HFFc6 (cell line): ENCODE measurements at places on chromosomes 1 and 21. TPM values are rescaled to one million over a fixed set of nuclear protein-coding genes. Genes with fewer than 3 reads are reported as not detected.

GRCh38 chr1:63621075-63621474 lies 27.9 kb downstream of the PGM1 start:
- DNase-seq = no peak

DNA sequence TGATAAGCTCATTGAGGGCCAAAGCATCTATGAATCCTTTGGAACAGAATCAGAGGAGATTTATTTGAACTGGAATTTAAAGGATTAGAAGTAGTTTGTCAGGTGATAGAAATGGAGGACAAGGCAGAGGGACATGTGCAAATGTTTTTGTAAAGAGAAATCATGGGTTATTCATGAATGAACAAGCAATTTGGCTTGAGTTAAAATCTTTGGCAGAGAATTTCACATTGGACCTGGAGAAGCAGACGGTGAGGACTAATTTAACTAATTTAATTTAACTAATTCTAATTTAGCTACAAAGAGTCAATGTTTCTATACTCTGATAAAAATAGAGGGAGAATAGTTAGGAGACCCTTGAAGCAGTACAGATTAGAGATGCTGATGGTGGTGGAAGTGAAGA lies 36.3 kb downstream of the SNX7 start:
- no peak for DNase-seq

DNA sequence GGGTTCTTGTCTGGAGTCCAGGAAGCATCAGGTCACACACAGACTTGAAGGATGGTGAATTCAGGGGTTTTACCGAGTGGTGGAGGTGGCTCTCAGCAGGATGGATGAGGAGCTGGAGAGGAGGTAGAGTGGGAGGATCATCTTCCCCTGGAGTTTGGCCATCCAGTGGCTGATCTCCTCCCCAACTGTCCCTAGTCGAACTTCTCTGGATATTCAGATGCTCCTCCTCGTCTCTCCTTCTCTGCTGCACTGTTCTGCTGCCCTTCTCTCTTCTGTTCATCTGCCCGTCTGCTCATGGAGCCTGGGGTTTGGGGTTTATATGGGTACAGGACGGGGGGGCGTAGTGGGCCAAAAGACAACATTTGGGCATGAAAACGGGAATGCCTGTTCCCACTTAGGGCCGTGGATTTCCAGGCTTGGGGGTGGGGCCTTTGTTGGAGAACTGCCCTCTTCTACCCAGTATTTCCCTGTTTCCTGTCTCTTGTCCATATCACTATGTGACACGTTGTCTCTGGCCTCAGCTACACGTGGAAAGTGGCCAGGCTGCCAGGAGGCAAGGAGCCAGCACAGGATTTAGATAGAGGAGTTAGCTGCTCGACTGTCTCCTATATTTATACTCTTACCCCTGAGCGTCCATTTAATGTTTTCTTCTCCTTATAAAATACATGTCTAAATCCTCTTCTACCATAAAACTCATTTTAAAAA lies 76.7 kb downstream of the SIPA1L2 start:
- no peak for DNase-seq

DNA sequence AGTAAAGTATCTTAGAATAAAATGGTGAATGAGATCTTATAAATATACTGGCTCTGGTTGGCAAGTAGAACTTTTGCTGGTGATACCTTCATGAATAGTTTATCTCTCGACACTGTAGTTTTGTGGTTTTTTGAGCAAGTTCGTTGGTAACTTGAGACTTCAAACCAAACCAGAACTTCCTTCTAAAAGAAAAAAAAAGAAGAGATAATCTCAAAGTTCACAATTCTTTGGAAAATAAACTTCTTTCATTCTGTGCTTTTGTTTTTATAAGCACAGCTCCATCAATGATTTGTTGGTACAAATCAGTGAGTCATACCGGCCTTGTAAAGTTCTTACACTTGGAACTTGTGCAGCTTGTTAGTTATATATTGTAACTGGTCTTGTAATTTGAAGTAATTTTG lies 2.3 kb downstream of the HIPK1 start:
- DNase-seq = peak; percentile 65

DNA sequence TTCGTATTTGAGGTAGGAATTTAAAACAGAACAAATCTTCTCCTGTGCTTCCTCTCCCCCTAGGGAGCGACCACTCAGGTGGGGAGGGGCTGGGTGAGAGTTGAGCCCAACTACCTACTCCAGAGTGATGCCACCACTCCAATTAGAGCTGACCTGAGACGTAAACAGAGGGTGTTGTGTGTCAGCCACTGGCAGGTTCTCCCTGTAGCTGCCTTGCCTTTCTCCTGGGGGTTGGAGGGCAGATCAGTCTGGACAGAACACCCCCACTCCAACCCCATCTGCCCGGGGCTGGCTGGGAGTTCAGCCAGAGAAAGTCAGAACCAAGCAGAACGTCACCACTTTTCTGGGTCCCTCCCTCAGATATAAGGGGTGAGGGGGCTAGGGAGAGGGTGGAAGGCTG lies 2.0 kb downstream of the HPDL start:
- DNase-seq = no peak

DNA sequence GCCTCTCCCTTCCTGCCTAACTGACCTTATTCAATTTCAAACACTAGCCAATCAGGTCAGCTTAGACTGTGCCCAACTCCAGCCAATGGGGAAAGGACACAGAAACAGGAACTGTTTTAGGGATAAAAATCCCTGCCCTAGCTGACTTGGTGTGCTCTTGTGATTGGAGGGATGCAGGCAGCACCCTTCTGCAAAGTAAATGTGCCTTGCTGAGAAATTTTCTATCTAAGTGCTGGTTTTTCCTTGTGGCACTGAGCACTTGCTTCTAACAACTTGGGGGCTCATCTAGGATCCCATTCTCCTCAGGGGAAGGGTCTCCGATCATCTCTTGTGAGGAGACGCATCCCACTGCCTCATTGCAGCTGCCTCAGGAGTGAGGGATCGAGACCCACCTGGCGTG lies 10.7 kb upstream of the CD2 start:
- DNase-seq = no peak

- DNase-seq = no peak
Measured at GRCh38 chr21:45723049-45723958, 79.8 kb downstream of the PCBP3 start.

GRCh38 chr1:47906009-47906432 lies 91.2 kb downstream of the TRABD2B start:
- DNase-seq = no peak

DNA sequence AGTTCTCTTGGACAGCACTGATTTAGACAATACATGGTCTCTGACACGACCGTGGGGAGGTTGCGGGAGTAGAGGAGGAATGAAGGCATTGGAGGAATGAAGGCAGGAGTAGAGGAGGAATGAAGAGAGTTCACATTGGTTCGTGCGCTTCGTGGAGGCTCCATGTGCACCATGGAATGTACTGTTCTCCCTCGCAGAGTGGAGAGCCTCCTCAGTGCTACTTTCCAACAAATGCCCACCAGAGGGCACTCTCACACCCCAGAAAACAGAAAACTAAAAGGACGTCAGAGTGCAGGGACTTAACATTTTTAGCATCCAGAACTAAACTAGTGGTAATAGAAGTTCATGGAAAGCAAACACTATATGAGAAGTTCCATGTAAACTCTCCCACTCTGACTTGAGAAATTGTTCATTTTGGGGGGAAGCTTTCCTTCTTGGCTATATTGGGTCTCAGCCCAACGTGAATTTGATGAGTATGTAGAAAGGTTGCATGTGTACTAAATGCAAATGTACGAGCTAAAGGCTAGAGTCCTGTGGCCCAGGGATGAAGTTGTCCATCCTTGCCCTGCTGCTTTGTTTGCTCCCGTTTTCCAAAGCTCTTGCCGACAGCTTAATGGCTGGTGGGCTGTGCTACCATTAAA lies 211.6 kb downstream of the LMX1A start:
- DNase-seq = peak; percentile 57

GRCh38 chr1:4214826-4215225 lies 314.8 kb upstream of the C1orf174 start:
- DNase-seq = no peak

DNA sequence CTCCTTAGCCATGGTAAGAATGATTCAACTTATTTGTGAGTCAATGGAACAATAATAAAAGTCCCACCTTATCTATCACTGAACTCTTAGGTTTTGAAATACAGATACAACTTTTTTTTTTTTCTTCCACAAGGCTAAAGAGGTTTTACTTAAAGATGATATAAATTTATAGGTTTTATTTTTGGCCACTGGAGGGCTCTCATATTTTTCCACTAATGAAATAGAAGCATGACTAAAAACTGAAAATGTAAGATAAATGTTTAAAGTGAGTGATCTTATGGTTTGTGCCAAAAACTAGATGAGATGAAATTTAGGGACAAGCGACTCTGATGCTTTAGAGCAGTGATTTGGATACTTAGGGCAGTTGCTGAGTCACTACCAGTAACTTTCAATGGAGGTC lies 499.0 kb downstream of the NUF2 start:
- no peak for DNase-seq

DNA sequence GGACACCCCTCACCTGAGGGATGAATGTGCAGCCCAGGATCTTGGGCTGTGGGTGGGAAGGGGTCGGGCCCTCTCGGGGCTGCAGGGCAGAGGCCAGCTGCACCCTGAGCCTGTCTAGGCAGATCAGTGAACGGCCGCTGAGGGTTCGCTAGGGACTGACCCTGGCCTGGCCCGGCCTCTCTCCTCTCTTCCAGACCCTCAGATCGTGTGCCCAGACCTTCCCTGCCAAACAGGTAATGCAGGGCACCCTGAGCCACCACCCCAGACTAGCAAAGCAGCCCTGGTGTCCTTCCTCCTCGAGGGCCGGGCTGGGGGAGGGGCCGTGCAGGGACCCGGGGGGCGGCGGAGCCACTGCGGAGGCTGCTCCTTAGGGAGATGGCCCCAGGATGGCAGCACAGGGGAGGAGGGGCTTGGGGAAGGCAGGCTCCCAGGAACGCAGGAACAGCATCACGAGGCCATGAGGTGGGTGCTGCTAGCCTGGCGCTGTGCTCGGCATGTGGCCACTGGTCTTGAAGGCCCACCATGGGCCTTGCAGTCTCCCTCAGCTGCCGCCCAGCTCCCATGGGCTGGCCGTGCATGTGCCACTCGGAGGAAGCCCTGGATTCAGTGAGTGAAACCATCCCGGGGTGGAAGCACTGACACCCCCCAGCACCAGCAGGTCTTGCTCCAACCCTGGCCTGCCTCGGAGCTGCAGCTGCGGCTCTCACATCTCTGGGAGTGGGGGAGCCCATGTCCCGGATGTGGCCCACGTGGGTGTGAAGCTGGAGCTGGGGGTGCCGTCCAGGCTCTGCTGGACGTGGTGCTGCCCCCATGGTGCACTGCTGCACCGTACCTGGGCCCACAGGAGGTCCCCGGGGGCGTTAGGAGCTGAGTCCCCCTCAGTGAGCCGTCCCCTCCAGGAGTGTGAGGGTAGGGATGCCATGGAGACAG lies 28.7 kb downstream of the COL6A2 start:
- DNase-seq = no peak

DNA sequence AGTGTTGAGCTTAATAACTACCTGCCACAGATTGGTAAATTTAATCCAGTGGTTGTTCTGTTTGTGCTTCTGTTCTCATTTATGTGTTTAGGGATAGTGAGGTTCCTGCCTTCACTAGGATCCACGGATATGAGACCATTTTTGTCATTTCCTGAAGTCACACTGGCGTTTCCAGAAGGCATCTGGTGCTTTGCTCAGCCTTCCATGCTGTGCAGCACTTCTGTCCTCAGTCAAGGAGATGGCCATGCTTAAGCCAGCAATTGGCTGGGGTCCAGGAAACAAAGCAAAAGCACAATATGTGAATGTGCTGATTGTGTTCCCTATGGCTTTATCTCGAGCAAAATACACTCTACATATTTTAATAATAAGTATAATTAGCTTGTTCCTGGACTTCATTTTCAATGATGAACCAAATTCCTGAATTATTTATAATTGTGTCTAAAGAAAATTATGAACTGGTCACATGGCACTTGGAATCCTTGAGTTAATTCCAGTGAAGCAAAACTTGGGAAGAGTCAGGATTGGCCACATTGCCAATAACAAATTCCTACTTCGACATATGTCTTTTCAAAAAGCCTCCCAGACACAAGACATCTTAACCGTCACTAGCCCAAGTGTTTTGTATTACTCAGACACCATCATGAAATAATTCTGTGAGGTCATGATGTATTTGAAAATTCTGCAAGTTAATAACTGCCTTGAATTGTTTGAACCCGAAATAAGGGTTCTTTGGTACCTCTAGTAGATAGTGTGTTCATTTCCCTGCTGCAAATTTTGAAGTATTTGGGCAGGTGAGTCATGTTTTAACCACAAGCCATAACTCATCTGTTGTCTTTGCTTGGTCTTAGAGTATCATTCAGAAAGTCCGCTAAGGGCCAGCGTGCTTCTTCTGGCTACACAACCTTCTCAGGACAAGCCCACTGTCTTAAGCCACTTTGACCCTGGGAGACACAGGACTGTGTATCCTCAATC lies 412.4 kb downstream of the DISC1 start:
- no peak for DNase-seq

Gene LCE2C
- total RNA-seq = not detected in 3 replicates

Gene HES2
- 0.18 to 0.35 TPM (median 0.35 TPM) in 3 replicates for total RNA-seq
